ENCODE measurements at places on chromosomes 4 and X.
A peak's percentile ranks its signal among the peaks of the same experiment; 100 is the strongest.

- DNase-seq: no peak
Observed at GRCh38 chrX:81957900-81958545, 756.1 kb downstream of the SH3BGRL start.

DNA sequence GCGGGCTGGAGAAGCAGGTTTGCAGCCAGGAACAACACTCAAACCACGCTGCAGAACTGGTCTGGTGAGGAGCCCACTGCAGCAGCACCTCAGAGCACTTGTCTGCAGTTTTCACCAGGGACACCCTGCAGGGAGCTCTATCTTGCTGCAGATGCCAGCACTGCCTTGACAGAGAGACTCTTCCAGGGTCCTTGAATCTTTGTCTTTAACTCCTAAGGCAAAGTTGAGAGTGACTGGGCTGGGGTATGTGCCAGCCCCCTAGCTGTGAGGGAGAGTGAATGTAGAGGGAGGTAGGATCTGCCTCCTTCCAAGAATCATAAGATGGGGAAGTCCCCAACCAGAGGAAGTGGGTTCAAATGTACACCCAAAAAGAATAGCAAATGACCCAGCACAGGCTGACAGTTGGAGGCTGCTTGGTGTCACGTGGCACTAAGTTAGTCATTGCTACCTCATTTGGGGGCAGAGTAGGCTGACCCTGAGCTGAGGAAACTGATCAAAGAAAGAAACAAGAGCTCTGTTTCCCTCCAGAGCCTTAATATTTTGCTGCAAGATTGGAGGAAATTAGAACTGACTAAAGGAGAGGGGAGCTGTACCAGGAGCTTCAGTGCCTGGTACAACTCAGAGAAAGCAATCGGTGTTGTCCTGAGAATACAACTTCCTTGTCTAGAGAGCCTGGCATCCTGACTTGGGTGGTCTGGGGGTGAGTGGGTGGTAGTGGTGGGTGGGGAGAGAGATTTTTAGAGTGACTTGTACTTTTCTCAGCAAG is 28.2 kb upstream of the HUWE1 start:
- DNase-seq: peak; percentile 44

- DNase-seq: no peak
Observed at GRCh38 chr4:7435471-7436061, 836 bp upstream of the PSAPL1 start.

DNA sequence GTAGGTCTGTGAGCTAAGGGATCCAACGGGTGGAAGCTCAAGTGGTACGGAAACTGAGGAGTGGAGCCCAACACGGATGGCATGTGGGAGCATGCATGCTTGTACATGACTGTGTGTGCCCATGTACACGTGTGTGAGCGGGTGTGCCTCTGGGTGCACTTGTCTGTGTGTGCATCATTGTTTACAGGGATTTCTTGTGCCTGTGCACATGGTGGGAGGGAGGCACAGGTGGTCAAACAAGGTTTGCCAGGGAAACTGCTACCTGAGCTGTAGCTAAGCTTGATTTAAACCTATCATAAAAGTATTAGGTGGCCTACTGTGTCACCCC is 122.5 kb upstream of the MAMLD1 start:
- DNase-seq: no peak

DNA sequence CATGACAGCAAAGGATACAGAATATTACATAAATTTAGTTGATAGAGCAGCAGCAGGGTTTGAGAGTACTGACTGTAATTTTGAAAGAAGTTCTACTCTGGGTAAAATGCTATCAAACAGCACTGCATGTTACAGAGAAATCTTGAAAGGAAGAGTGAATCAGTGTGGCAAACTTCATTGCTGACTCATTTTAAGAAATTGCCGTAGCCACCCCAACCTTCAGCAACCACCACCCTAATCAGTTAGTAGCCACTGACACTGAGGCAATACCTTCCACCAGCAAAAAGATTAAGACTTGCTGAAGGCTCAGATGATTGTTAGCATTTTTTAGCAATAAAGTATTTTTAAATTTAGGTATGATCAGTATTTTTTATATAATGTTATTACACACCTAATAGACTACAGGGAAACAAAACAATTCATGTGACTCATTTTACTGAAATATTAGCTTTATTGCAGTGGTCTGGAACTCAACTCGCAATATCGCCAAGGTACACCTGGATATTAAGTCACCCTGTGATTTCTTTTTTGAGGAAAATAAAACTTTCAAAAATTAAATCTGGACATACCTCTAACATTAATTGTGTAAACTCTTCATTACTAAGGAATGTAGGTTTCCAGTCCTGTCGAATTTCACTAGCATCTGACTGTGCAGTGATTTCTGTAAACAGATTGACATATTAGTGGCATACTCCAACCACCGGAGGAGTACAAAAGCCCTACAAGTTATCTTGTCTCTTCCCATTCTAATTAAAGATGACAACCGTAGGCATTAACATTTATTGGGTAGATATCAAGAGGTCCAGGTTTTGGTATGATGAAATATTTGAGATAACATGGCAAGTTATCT is 71.1 kb downstream of the CLOCK start:
- DNase-seq: no peak

- DNase-seq: no peak
Observed at GRCh38 chrX:101442085-101442484, 34.1 kb downstream of the HNRNPH2 start.

GRCh38 chr4:3836756-3837601 is 70.8 kb downstream of the ADRA2C start:
- DNase-seq: no peak

DNA sequence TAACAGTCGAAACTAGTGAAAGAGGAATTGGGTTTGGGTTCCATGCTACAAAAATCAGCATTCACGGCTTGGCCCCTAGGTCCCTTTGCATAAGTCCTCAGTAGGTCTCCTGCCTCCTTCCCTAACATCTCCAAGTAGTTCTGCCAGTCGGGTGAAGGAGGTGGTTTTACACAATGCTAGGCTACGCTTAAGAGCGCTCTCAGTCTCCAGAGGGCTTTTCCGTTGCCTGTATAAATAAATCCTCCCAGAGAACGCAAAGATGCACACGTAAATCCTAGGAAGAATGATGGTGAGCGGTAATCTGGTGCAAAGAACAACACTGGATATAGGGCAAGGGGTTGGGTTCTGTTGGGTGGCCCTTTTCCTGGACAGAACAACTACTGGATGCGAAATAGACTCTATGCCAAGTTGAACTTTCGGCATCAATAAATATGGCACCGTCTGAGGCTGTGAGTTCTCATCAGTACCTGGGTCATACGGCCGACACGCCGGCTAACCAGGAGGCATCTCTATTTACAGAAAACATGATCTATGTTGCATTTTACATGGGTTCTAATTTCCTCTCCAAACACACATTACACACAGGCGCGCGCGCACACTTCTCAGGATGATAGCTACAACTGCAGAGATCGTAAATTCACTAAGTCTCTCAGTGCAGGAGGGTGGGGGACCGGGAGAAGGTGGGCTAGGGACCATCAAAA is 1.3 kb downstream of the CAMK2D start:
- peak; percentile 36 for DNase-seq

DNA sequence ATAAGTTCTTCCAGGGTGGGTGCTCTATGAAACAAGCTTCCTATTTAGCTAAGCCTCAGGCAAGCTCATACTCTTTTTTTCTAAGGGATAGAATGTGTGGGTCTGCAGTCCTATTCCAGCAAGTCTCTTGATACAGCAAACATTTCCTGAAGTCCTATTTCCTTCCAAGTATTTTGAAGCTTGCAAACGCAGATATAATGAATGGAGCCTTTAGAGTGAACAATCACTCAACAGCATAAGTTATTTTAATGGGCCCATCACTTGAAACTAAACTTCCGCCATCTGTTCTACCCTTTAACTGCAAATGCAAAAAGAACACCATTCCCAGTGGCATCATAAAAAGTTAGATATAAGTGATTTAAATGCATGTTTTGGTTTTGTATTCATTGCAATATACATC is 108.3 kb upstream of the TAPT1 start:
- no peak for DNase-seq

- DNase-seq: no peak
Observed at GRCh38 chr4:93671093-93671492, 157.5 kb upstream of the ATOH1 start.

DNA sequence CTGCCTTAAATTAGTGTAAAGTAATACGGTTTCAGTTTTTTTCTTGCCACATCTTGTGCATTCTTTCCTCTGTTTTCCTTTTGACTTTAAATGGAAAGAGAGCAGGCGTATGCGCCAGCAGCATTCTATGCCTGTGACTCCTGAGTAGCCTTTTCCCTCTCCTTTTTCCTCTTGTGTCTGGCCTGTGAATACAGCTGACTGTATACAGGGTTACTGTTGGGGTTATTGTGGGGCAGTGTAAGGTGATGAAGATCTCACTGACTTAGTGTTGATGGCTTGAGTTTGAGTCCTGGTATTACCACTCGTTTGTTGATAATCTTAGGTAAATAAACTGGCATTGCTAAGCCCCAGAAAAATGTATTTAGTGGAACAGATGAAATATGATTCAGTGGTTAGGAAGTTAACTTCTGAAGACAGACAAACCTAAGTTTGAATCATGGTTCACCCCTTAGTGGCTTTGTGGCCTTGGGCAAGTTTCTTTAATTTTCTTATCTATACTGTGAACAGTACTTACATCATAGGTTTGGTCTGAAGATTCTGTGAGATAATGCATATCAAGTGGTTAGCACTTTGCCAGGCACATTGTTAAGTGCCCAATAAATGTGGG is 105.1 kb downstream of the FNIP2 start:
- DNase-seq: no peak

DNA sequence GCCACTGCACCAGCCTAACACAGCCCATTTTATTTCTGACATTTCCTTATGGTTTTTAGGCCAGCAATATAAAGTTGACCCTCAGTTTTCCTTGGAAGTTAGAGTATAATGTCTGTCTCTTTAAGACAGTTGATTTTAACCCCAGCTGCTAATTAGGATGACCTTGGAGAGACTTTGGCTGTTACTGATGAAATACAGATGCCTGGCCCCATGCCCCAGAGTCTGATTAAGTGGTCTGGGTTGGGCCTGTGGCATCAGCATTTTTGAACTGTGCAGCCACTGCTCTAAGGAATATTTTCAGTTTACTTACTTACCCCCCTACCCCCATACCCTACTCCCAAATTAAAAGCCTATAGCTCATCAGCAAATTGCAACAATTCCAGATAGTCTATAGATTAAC is 85.8 kb downstream of the DCLK2 start:
- no peak for DNase-seq

DNA sequence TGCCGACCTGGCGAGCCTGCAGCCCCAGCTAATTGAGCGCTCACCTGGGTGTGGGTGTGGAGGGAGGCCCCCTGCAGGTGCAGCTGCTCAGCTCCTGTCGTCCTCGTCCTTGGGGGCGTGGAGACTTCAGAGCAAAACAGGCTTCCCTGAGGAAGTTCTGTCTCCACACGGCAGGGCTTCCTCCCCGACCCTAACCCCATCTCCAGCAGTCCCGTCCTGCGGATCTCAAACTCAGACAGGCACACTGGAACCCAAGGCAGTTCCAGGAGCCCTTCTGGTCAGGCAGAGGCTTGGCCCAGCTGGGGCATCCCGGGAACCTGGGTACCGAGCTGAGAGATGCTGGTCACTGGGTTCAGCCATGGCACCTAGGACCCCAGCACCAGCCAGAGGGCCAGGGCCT is 24.4 kb downstream of the TACC3 start:
- no peak for DNase-seq

GRCh38 chrX:42954880-42955279 is 176.9 kb upstream of the PPP1R2C start:
- DNase-seq: no peak

DNA sequence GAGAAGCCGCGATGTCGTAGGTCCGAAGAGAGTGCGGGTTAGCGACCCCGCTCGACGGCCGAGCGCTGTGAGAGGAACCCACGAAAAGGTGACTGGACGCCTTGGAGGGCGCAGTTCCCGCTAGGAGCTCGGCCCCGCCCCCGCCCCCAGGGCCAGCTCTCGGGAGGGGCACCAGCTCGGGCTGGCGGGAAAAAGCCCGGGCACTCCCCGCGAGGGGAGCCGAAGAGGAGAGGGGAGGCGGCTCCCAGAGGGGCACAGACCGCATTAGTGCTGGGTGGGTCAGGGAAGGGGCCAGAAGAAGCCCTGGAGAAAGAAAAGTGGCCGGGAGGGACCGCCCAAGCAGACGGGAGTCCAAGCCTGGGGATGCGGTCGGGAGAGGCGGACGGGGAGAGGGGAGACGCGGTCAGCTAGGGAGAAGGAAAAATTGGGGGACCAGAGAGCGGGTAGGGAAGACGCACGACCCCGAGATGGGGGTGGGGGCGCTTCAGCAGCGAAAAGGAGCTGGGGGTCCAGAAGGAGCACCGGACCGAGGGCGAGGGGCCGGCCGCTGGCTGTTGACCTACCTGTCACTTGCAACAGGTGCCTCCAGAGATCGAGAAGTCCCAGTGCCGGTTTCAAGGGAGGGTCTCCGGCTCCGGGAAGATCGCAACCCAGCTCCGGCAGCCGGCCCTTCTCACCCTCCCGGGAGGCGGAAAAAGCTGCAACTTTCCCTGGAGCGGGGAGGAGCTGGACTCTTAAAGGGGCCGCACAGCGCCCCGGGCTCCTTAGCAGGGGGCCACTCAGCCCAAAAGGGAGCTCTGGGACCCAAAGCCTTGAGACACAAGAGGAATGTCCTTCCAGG is at the start of gene SYTL4:
Gene SYTL4 (minus strand): TSS at position 681 of the 841 bp plus-strand sequence. CDS start 30,084 bp downstream, outside the sequence.
- no peak for DNase-seq

- no peak for DNase-seq
Observed at GRCh38 chrX:1946974-1947373, 332.1 kb downstream of the ASMT start.

GRCh38 chrX:8913655-8914409 is 112.6 kb upstream of the FAM9A start:
- no peak for DNase-seq

DNA sequence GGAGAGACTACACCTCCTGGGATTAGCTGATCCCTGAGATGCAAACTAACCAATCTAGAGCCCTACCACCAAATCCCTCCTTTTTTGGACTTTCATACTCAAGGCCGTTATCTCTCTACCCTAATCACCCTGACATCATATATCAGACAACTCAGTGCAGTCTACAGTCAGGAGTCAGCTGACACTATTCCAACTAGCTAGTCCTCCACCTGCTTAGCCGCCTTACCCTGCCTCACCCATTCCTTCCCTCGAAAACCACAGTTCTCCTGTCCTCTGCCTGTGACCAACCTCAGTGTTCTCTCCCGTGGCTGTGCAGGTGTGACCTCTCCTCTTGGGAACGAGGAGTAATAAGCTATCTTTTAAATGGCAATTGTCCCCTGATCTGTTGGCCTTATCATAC is 1.8 kb upstream of the PPEF2 start:
- no peak for DNase-seq

DNA sequence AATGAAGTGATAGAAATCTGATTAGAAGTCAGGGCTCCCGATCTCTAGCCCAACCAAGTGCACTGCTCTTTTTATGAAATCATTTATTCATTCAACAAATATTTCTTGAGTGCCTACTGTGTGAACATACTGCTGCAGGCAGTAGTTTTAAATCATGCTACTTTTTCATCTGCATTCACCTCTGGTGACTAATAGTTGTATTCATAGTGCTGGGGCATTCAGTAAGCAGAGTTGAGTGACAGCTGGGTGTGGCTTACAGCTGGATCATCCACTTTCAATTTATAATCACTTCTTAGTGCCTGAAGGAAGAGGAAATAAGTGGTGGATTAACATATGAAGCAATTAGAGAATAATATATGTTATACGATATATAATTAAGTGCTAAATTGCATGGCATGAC is 94.1 kb upstream of the HPRT1 start:
- no peak for DNase-seq
